Ovary (tissue), 10 donors: ENCODE measurements at places on chromosomes 3 and 15. TPM values are rescaled to one million over a fixed set of nuclear protein-coding genes. Genes with fewer than 3 reads are reported as not detected.

Gene EPHA3
- 2.3 TPM for polyA plus RNA-seq

Gene ZKSCAN7
- polyA plus RNA-seq: 7.8 TPM

Gene CCRL2
- 5.4 TPM for polyA plus RNA-seq

Gene PAK2
- 59.5 TPM for polyA plus RNA-seq

Gene RSRC1
- polyA plus RNA-seq: 23.8 TPM

Gene SHQ1
- 6.6 TPM for polyA plus RNA-seq

Gene EIF2A
- 88.8 TPM for polyA plus RNA-seq

Gene ADIPOQ
- not detected for polyA plus RNA-seq

Gene FBXL2
- polyA plus RNA-seq: 4.6 TPM

Gene RLBP1
- polyA plus RNA-seq: not detected

Gene ANAPC13
- 104 TPM for polyA plus RNA-seq

Gene GATA2
- 8.1 TPM for polyA plus RNA-seq

Gene LRRIQ4
- 0.17 TPM for polyA plus RNA-seq

Gene TJP1
- polyA plus RNA-seq: 67.9 TPM

Gene LYZL4
- polyA plus RNA-seq: not detected

Gene MRPL3
- polyA plus RNA-seq: 85.2 TPM

Gene C3orf85
- not detected for polyA plus RNA-seq

Gene SMCO1
- polyA plus RNA-seq: not detected

Gene ABI3BP
- polyA plus RNA-seq: 62.5 TPM

Gene CYP19A1
- polyA plus RNA-seq: 1,570 TPM

Gene DAZL
- 0.16 TPM for polyA plus RNA-seq

Gene SNX33
- 28.3 TPM for polyA plus RNA-seq

Gene TPRG1
- polyA plus RNA-seq: 1.9 TPM

Gene CHST13
- not detected for polyA plus RNA-seq

Gene ANKRD63
- not detected for polyA plus RNA-seq

Gene CACNA2D2
- 1.8 TPM for polyA plus RNA-seq

Gene GOLGA6B
- polyA plus RNA-seq: not detected

Gene NMNAT3
- 15.8 TPM for polyA plus RNA-seq

Gene CPLX3
- polyA plus RNA-seq: not detected

Gene CAMK2N2
- 0.13 TPM for polyA plus RNA-seq

Gene PLA2G4E
- polyA plus RNA-seq: not detected

Gene STARD5
- 9.4 TPM for polyA plus RNA-seq

Gene DNAJC13
- polyA plus RNA-seq: 10.3 TPM

Gene CEP152
- polyA plus RNA-seq: 1.4 TPM

Gene CXCR6
- 3.5 TPM for polyA plus RNA-seq

Gene SCG5
- 6.6 TPM for polyA plus RNA-seq

Gene HEG1
- polyA plus RNA-seq: 12.2 TPM

Gene GOLGA6L7
- not detected for polyA plus RNA-seq

Gene REC114
- polyA plus RNA-seq: not detected

Gene SEC22C
- polyA plus RNA-seq: 53.7 TPM
